ENCODE measurements at places on chromosomes 3 and 15.

DNA sequence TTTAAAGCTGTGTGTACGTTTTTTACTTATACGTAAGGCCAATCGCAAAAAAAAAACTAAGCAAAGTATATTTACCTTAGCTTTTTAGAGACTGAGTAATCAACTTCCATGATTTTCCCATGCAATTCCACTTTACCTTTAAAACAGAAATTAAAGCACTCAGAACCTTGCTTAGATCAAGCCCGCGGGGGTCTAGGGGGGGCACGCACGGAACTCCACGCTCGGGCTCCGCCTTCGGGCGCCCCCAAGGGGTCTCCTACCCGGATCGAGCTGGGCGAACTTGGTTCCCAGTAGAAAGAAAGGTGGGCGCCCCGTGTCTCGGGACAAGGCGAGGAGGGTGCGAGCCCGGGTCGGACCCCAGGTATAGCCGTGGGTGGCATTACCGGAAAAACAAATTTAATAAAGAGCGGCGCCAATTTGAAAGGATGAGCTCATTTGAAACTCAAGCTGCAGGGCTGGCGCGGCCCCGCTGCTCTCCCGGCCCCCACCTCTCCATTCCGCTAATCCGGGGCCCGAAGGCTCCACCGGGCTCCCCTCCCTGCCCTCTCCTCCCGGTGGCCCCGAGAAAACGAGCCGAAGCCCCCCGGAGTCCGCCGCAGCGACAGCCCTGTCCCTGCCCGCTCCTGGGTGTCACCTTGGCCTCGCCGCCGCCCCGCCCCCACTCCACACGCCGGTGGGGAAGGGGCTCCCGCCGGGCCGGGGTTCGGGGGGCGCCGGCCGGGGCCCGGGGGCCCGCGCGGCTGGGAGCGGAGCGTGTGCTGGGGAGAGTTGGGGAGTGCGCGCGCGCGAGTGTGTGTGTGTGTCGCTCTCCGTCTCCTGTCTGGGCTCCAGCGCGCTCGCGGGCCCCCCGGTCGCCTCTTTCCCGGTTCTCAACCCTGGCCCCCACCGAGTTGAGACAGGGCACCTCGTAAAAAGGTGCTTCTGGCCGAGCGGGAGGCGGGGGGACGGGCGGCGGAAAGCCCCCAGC, 1.5 kb downstream of the IGF2BP2 start:
- no peak for DNase-seq

DNA sequence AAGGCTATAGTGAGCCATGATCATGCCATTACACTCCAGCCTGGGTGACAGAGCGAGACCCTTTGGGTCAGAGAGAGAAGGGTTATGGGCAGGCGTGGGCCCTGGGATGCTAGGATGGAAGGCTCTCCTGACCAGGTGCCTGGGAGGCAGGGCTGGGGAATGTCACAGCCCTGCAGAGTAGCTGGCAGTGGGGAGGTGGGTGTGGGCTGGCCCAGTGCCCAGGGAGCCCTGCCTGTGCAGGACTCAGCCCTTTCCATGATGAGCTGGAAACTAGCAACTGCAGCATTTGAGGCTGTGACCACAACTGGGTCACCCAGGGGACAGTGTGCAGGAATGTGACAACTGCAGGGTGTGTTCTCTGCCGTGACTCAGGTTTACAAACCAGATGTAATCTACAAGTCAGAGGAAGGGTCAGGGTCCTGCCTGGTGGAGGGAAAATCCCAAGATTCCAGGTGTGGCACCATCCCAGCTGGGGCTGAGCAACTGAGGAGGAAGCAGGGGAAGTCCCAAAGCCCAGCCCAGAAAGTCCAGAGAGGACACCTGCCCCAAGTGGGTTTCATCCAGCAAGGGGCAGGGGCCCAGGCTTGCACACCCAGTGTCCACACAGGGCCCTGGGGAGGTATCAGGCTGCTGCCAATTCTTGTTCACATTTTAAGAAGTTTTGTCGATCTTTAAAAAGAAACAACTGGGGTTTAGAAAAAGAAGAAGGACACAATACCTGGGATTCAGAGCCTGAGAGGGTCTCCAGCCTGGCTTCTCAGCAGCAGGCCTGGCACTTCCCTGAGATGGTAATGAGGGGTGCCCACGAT, 45.5 kb downstream of the SLC28A1 start:
- no peak for DNase-seq

GRCh38 chr3:123395235-123395634, 53.7 kb downstream of the ADCY5 start:
- no peak for DNase-seq

- no peak for DNase-seq
These were observed 8.3 kb upstream of the SEMA7A start for GRCh38 chr15:74442063-74442462.

DNA sequence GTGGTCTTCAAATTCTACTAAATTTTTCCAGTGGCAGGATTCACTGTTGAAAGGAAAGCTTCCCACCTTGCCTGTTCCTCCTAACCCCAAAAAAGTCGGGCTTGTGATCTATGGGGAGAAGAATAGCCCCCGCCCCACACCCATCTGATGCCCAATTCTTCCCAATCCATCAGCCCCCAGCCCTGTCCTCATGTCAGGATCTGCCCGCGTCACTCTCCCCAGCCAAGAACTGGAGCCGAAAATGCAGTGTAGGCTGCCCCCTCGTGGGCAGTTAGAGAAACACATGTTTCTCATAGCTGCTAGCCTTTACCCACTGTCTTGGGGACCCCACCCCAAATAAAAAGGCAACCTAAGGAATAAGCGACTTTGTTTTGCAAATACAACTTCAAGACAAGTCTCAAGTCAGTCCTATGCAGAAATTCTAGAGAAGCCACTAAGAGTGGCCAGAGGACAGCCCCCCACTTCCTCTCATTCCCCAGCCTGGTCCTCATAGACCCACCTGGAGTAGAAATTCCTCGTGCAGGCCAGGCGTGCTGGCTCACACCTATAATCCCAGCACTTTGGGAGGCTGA, 13.0 kb upstream of the CSK start:
- DNase-seq = peak; percentile 66

- no peak for DNase-seq
These were observed 10.0 kb upstream of the ST8SIA2 start for GRCh38 chr15:92383519-92384324.
